Activated CD4-positive, alpha-beta memory T cell treated with anti-CD3 and anti-CD28 coated beads, Interleukin-2, amount 10 ng/mL, durations not matched to agents 7 days and 5 days (primary cell): ENCODE measurements at places on chromosomes 13 and 19.
A peak's percentile ranks its signal among the peaks of the same experiment; 100 is the strongest.

GRCh38 chr19:10294368-10294697, 4.6 kb downstream of the ICAM5 start:
- no peak for DNase-seq

DNA sequence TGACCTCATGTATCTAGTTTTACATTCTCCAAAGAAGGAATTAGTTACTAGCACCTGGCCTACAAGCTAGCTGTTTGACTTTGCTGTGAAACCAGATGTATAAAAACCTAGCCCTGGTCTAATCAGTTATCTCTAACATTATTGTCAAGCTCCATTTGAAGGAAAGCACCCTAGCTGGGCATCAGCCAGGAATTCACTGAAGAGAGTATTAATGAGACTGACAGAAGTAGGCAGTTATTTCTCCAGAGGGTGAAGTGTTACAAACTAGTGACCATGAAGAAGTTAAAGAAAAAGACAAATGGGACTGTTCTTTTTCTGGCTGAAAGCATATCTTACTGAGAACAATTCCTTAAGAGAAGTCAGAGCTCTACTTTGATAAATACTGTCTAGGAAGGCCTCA, 2529.3 kb upstream of the PCDH20 start:
- DNase-seq = no peak

DNA sequence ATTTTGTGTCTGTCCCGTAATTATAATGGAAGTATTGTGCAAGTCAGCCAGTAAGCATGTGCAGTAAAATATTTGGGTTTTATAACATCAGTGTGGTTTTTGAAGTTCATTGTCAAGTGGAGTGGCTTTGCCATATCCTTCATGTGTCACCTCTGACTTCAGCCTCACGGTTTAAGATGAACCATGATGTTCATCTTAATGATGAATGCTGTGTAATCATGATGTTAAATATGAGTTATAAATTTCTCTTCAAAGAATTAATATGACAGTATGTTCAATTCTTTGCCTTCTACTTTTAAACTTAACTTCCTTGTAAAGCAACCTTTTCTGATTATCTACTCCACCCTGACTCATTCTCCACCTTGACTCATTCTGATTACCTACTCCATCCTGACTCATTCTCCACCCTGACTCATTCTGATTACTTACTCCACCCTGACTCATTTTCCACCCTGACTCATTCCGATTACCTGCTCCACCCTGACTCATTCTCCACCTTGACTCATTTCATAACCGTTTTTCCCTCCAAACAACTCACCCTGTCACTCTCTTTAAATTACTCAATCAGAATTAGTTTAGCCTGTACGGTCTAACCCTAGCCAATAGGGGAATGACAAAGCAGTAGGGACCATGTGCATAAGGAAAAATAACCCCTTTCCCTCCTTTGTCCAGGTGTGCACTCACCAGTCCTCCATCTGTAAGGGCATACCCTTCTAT, 50.3 kb upstream of the ANKRD10 start:
- peak; percentile 63 for DNase-seq

DNA sequence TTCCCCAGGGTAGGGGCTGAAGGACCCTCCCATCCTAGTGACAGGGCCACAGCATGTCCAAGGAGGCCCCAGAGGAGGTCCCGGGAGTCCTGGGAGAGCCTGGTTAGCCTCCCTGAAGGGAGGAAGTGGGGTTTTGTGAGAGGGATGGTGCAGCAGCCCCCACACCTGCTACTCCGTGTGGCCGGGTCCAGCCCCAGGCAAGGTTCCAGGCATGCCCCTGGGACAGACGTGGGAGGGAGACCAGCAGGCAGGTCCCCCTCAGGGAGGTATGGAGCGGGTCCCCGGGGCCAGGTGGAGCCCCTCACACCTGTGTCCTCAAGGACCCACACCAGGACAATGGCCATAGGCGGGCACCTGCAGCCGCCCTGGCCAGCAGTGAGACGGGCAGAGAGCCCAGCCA, 1.9 kb upstream of the F7 start:
- DNase-seq = no peak

- DNase-seq = no peak
These were observed 130.0 kb downstream of the CYSLTR2 start for GRCh38 chr13:48783695-48784230.
